ENCODE measurements at places on chromosomes 6 and 20.

DNA sequence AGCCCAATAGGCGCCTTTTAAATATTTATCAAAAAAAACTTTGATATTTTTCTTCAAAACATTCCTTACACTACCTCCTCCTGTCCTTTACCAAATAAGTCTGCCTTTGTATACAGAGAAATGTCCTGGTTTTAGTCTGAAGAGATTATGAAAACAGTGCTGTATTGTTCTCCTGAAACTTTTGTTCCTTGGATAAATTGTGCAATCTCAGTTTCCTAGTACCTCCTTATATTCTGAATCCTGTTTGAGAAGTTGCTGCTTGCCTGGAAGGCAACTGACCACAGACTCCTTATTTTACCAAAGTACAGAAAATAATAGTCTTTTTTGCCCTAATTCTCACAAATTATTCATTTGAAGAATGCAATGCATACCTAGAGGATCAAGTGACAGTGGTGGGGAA is 349.5 kb downstream of the EPHA7 start:
- no peak for DNase-seq

DNA sequence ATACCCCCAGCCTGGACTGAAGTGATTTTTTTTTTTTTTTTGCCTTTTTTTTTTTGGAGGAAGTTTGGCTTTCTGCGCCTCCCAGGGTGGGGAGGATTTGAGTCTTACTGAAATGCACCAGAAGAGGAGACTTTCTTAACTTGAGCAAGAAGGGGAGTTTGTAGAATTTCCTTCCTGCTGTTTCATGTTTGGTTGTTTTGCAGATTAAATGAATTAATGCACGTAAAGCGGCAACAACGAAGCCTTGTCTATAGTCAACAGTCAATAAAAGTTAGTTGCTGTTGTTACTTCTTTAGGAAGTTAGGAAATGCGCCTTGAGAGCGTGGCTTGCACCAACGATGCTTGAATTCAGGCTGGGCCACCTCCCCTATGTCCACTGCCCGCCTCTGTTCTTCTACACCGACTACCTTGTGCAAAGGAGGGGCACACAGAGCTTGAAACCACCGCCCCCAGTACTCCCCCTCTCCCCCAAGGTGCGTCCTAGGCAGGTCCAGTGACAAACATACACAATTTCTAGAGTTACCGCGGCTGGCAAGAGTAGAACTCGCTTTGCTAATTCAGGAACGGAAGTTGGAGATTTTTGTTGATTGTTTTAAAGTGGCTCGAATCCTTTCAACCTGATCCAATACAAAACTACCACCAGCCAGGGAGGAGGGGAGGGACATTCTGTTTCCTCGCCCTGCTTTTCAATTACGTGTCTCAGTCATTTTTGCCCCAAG is 830 bp upstream of the CYP24A1 start:
- no peak for DNase-seq

GRCh38 chr6:81997090-81997926 is 244.8 kb upstream of the TENT5A start:
- no peak for DNase-seq

GRCh38 chr6:109896341-109896740 is 81.8 kb upstream of the GPR6 start:
- no peak for DNase-seq

- DNase-seq: no peak
These were observed 128.3 kb upstream of the THBS2 start for GRCh38 chr6:169381988-169382387.

GRCh38 chr6:43943099-43943766 is 173.2 kb downstream of the VEGFA start:
- DNase-seq: no peak

- DNase-seq: no peak
These were observed at the start of gene NKAPL for GRCh38 chr6:28258877-28259777. Gene NKAPL (plus strand): TSS chr6:28259297. CDS start chr6:28259372, 75 bp downstream.
